CD4-positive, alpha-beta T cell treated with Interleukin-4 for 1 hour (primary cell): ENCODE measurements at places on chromosomes 3 and 15.

GRCh38 chr3:60571511-60571910 is 679.7 kb downstream of the FHIT start:
- DNase-seq: no peak

DNA sequence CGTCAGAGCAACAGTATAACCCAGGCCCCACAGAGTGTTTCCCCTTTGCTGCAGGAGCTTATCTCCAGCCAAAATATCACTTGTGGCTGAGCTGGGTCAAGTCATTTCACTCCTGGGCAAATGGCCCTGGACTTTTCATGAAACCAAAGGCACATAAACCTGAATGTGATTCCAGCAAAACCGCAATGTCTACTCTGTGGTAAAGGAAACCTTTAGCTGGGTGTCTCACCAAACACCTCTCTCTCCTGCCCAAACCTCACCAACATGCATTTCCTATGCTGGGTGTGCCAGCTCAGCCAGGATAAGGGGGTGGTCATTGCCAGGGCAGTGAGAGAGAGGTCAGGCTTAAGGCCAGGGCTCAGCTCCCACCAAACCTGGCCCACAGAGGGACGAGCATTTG is 67.4 kb downstream of the GTPBP8 start:
- no peak for DNase-seq

DNA sequence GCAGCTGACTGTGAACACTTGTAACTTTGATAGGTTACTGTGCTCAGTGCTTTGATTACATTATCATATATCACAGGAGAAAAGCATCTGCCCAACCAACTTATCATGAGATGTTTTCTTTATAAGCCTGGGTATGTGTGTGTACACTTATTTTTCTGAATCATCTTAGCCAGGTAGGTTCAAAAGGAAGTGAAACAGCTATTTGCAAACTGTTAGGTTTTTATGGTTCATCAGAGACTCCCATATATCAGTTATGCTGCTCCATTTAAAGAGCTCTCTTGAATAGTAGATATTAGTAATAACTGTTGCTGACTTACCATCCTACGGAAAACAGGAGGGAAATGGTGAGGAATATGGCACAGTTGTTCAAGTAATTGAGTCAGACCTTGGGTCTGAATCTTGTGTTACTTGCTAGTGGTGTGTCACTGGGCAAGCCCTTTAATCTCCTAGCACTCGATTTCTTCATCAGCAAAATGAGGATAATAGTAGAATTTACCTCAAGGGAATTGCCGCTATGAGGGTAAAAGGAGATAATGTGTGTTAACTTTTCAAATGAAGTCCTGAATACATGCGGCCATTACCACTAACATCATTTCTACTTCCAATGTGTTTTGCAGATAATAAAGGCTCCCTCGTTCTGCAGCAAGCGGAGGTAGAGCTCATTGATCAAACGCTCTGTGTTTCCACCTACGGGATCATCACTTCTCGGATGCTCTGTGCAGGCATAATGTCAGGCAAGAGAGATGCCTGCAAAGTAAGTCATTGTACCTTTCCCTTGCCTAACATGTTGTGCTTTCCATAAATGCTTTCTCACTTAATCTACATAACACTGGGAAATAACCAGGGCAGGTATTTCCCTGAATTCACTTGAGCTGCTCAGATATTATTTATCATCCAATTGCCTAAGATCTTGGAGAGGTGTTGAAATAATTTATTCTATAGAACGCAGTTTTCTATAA is 7.8 kb upstream of the C3orf52 start:
- no peak for DNase-seq

- DNase-seq: no peak
Measured at GRCh38 chr3:149812165-149812605, 830 bp upstream of the RNF13 start.
